Thyroid gland (tissue), 4 donors: ENCODE measurements at places on chromosomes 1 and 21. TPM values are rescaled to one million over a fixed set of nuclear protein-coding genes. Genes with fewer than 3 reads are reported as not detected.

The CRP gene
- not detected for total RNA-seq

The KCNH1 gene
- 1.3 TPM for total RNA-seq

The UBXN10 gene
- 6.3 TPM for total RNA-seq

The PLPPR5 gene
- total RNA-seq, result not detected

The PDE9A gene
- total RNA-seq, result 13.0 TPM

The ACBD3 gene
- total RNA-seq, result 65.8 TPM

The TIE1 gene
- 65.1 TPM for total RNA-seq

The SHE gene
- 44.3 TPM for total RNA-seq

The IL20 gene
- total RNA-seq, result not detected

The NTMT2 gene
- total RNA-seq, result not detected
